NCI-H1417 treated with DMSO at 0.1 percent for 48 hours (cell line): ENCODE measurements at places on chromosomes 4 and X.

- no peak for DNase-seq
Observed at GRCh38 chr4:156537286-156537685, 434.3 kb downstream of the PDGFC start.

- DNase-seq = no peak
Observed at GRCh38 chrX:122094611-122095010, 1047.2 kb downstream of the GLUD2 start.

- DNase-seq = no peak
Observed at GRCh38 chrX:79169484-79169883, 25.0 kb downstream of the GPR174 start.

GRCh38 chrX:16491461-16491860, 158.5 kb upstream of the S100G start:
- DNase-seq = no peak

DNA sequence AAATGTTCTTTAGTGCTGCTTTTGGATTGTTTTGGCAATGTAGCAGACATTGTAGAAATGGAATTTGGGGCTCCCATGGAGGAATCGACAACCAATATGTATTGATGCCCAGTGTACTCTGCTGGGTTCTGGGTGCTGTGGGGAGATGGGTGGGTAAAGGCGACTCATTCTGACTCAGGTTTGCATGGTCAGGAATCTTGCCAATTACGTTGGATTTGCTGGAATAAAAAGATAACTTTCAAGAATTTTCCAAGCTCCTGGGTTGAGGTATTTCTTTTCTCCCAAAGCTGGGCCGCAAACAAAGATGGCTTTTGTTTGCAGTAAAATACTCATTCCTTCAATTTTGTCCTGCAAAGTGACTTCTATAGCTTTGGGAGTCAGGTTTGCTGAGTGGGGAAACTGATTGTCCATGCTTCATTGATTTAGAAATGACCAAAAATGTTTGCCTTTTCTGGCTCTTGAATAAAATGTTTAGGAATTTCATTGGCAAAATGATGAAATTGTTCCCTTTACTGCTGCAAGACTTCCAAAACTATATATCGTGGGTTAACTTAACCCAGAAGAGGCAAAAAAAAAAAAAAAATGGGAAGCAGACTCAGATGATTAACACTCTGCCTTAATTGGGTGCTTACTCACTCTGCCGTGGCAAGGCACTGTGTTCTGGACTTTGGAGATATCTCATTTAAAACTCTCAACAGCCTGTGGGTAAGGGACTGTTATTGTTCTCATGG, 57.0 kb downstream of the RTL9 start:
- no peak for DNase-seq

DNA sequence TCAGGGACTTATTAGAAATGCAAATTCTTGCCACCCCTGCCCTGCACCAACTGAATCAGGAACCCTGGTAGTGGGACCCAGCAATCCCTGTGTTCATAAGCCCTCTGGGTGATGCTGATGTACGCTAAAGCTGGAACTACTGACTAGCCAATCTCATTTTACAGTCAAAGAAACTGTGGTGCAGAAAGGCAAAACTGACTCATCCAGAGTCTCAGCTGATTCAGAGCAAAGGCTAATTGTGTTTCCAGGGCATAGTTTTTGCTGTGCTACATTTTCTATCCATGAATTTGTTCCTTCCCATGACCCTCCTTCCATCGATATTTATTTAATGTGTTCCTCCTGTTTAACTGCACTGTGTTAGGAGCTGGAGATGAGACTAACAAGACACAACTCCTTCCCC, 207.5 kb downstream of the REPS2 start:
- no peak for DNase-seq

GRCh38 chr4:56799161-56799759, 22.2 kb downstream of the SPINK2 start:
- DNase-seq = no peak

DNA sequence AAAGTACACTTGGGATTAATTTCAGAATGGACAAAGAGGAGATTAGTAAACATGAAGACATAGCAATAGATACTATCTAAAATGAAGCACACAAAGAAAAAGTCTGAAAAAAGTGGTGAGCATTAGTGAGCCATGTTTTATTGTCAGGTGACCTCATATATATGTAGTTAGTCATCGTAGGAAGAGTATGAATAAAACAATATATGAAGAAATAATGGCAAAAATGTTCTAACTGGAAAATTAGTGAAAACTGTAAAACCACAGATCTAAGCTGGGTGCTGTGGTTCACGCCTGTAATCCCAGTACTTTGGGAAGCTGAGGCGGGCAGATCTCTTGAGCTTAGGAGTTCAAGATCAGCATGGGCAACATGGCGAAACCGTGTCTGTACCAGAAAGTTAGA, 67.9 kb downstream of the RBPJ start:
- no peak for DNase-seq

DNA sequence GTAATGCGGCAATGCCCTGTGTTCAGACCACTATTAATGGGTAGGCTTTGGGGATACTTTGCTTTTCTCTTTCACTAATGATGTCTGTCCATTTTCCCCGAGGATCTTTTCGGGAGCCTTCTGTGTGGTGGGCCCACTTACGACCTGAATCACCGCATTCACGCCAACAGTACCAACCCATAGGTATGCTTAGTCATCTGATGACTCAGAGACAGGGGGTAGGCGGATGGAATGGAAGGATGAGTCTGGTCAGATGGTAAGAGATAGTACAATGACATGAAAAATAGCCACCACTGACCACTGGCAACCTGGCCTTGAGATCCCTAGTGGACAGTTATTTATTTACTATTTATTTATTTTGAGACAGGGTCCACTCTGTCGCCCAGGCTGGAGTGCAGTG, 76.0 kb upstream of the DHRSX start:
- DNase-seq = no peak

- no peak for DNase-seq
Observed at GRCh38 chr4:48033825-48034413, 17.3 kb downstream of the NIPAL1 start.

DNA sequence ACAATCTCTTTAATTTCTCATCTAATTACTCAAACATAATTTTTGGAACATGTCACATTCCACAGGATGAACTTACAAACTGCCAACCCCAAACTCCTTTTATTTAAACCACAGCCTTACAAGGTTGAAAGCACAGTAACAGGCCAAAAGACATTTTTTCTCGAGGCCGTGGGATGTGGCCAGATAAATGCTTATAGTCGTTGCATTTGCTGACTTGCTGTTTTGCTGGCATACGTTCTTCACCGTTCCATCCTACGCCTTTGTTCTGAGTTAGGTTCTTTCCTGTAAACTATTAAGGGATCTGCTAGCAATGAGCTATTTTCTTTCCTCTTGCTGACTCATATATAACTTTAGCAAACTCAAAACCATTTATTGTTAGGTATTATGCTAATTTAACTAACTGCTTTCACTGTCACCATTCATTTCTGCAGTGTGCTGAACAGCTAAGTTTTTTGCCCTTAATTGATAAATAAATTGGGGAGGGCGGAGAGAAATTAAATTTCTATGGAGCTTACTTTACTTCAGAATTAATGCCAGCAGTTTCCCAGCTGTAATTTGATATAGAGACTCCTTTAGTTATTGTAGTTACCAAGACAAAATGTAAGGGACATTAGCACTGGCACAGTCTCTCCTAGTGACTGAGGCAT, 135.1 kb upstream of the PACRGL start:
- DNase-seq = no peak

DNA sequence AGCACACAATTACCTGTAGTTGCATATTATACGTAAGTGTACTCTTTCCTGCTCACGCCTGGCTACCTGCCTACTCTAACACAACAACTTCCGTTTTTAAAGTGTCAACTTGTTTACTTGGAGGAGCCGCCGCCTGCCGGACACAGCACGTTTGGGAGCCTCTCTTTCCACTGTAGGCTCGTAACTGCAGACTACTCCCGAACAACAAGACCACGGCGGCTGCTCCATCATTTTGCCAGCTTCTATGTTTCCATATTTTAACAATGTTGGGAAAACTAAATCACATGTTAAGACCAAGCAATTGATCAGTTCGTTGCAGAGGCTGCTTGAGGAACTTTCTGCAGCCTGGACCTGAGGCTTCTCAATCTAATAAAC, 841 bp downstream of the MTNR1A start:
- DNase-seq = no peak

DNA sequence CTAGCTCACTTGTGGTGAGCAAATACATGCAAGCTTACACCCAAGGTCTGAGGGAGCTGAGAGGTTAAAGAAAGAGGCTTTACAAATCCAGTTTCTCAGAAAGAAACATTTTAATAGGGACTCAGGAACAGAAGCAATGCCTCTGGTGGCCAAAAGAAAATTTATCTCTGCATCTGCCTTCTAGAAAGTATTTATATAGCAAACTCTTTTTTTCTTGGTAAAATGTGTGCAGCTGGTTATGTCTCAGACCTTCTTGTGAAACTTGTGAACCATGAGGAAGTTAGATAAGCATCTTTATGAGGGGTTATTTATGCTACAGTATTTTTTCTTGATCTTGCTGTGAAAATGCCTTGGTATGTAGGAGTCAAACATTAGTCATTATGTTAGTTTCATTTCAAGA, 48.5 kb upstream of the CYSLTR1 start:
- DNase-seq = no peak

DNA sequence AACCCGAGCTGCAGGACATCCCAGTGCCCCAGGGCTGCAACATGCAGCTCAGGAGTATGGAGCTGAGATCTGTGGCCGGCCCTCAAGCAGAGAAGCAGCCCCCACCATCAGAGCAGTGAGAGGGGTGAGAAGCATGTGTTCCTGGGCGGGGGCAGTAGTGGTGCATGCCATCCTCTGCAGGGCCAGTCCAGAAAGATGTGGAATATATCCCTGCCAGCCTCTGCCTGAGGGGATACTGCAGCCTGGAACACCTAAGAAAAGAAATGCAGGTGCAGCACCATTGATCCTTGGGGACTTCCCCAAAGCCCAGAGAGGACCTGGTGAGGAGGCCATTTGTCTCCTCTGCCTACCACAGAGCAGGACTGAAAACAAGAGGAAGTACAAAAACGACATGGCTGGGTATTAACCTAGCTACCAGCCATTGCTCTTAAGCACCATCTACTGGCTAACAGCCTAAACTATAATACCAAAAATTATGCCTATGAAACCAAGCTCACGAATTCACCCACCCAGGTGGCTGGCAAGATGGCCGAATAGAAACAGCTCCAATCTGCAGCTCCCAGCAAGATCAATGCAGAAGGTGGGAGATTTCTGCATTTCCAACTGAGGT, 158.8 kb downstream of the ADGRA3 start:
- DNase-seq = peak; percentile 2
